GM23338 (cell line): ENCODE measurements at places on chromosomes 7 and 10.
A peak's percentile ranks its signal among the peaks of the same experiment; 100 is the strongest.

DNA sequence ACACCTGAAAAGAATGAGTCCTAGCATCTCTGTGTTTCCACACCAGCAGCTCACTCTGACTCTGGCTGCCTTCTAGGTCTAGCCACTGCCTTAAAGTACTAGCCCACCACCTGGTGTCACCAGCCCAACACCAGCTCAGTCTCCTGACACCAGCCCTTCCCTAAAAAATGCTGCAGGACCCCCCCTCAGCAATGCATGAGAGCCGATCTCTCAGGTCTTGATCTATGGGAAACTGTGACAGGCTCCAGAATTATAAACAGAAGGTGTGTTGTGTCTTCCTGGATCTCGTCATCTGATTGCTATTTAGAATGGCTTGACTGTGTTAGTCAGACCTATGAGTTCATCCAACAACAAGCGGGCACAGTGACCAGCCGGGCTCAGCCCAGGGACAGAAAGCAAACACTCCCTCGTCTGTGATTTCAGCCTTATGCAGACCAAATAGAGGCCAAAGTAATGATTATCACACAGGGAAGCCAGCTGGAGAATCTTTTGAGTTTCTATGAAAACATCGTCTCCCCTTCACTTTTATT, 66.6 kb downstream of the CUBN start:
- no peak for DNase-seq

GRCh38 chr10:101812606-101813005, 5.6 kb downstream of the OGA start:
- no peak for DNase-seq

DNA sequence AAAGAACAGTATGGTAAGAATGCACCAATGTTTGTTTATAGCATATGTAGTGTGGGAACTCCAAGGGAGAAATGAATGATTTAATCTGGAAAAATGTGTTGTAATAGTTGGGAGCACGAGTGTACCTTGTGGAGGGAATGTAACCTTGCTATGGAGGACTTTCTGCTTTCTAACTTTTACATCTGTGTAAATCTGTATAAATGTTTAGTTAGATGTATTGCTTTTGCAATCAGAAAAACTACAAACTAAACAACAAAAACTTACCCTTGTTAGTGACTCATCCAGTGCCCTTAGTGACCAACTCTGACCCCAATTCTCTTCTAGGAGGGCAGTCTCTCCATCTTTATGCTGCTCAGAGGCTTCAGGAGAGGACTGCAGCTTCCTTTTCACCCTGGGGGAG, 89.3 kb downstream of the CCNY start:
- DNase-seq: no peak

DNA sequence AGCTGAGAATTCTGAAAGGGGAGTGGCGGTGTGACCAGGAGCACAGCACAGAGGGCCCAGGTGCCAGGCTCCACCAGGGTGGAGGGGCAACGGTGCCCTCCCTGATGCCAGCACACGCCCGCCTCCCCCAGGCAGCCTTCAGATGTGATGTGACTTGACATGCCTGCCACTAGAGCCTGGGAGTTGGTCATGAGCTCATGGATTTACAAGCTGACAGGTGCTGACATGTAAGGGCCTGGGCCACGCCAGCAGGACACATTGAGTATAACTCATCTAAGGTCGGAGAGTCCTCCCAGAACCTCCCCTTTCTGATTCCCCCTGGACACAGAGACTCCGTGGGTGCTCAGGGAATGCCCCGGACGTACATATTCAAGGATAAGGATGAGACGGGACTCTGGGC, 74.2 kb downstream of the LSM5 start:
- no peak for DNase-seq

GRCh38 chr7:124489082-124489819, 276.3 kb downstream of the GPR37 start:
- DNase-seq: no peak

- DNase-seq: no peak
Observed at GRCh38 chr10:108574233-108574632, 1349.1 kb downstream of the XPNPEP1 start.

DNA sequence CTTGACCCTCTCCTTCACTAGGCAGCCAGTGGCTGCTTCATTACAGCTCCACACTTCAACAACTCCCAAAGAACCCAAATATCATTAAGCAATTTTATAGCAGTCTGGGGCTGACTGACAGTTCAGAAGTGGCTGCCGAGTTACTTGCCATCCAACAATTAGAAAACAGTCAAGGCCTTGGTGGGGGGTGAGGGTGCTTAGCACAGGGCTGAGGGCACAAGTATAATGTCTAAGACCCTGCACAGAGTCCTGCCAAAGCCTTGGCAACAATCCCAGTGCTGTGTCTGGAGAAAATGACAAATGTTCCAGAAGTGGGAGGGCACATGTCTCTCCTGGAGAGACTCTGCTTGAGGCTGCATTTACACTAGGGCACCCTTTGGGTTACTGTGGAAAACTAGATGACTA, 71.1 kb downstream of the CXCL12 start:
- no peak for DNase-seq

DNA sequence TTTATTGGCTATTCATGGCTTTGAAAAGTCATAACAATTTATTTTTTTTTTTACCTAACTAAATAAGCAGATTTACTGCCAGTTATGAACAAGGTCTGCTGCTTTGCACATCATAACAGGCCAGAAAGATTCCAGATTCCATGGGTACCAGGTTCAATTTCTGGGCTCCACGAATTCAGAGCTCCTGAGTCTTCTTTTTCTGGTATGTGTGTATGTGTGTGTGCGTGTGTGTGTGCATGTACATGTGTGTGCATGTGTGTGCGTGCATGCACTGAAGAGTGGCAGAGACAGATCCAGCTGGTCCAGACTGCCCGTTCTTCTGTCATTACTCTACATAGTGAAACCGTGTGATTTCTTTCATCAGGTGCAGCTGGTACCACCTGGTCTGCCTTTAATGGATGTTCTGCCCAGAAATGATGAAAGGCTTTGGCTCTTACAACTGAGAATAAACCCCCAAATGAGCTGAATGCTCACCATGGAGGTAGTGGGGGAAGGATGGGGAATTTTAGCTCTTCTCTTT, 14.6 kb upstream of the PRTFDC1 start:
- no peak for DNase-seq

DNA sequence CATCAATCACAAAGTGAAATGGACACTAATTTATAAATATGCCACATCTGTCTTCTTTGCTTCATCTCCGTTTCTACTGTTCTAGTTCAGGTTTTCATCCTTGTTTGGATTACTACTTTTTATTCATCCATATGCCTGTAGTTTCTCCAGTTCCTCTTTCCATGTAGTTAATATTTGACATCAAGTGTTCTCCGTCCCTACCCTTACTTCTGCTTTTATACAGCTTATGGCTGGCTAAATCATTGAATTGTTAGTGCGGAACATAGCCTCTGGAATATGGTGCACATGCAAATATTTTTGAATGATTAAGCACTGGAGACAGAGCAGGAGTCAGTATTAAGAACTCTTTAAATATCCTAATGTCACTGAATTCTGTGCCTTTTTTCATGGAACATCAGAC, 230.0 kb upstream of the PPP1R3A start:
- DNase-seq: no peak

GRCh38 chr7:7136466-7137381, 45.6 kb upstream of the C1GALT1 start:
- no peak for DNase-seq

GRCh38 chr7:143040209-143040715, 11.9 kb upstream of the OR6V1 start:
- DNase-seq: no peak

DNA sequence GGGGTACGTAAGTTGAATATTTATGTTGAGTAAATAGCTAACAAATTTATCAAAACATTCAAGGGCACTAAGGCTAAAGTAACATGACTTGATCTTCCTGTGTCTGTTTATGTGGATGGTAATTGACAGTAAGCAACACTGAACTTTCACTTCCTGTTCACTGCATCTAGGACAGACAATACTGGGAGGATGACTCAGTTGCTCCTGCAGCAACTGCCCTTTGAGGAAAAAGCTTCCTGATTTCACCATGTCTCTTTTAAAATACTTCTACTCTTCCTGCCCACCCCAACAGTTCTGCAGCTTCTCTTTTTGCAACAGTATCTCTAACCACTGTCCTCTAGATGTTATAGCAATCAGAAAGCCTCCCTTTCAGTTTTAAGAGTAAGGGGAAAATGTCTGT, 76.6 kb upstream of the HGF start:
- no peak for DNase-seq

DNA sequence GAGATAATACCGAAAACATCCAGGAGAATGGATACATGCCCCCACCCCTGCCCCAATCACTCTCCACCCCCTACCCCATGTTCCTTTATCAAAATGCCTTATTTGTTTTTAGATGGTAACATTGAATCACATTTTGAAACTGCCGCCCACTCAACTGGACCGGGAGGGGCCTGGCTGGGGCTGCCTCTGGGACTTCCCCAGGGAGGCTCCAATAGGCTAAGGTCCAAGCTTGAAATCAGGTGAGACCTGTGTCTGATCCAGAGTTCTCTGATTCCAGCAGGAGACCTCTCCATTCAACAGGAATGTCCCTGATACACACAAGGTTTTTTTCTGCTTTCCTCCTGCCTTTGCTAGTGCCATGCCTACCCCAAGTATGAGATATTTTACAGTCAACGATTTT, 43.8 kb upstream of the ACSL5 start:
- no peak for DNase-seq

- no peak for DNase-seq
Observed at GRCh38 chr7:557558-557881, 37.9 kb upstream of the PDGFA start.

GRCh38 chr10:127928021-127928806, 21.3 kb downstream of the PTPRE start:
- DNase-seq: no peak

DNA sequence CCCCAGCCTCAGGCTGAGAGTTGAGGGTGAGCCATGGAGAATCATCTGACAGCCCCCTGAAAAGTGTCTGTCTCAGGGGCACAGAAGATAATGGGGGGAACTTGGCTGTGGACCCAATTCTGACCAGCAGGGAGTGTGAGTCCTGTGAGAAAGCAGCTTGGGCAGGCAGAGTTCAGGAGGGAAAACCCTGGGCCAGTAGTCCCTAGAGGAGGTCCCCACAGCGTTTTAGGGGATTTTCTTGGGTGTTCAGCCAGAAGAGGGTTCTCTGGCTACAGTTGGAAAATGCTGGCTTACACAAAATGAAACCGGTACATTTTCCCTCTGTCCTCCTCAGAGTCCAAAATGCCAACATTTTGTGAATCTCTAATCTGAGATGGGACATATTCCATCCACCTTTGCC, 35.8 kb upstream of the TRIM8 start:
- peak; percentile 62 for DNase-seq
